ENCODE measurements at places on chromosomes 5 and 9.

DNA sequence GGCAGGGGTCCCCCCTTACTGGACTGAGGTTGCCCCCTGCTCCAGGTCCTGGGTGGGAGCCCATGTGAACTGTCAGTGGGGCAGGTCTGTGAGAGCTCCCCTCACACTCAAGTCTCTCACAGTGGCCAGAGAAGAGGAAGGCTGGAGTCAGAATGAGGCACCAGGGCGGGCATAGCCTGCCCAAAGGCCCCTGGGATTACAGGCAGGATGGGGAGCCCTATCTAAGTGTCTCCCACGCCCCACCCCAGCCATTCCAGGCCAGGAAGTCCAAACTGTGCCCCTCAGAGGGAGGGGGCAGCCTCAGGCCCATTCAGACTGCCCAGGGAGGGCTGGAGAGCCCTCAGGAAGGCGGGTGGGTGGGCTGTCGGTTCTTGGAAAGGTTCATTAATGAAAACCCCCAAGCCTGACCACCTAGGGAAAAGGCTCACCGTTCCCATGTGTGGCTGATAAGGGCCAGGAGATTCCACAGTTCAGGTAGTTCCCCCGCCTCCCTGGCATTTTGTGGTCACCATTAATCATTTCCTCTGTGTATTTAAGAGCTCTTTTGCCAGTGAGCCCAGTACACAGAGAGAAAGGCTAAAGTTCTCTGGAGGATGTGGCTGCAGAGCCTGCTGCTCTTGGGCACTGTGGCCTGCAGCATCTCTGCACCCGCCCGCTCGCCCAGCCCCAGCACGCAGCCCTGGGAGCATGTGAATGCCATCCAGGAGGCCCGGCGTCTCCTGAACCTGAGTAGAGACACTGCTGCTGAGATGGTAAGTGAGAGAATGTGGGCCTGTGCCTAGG, at the start of gene CSF2:
CSF2 (plus strand) TSS at position 559 of the 783 bp plus-strand sequence; CDS start at position 594, 35 bp downstream.
- no peak for DNase-seq

DNA sequence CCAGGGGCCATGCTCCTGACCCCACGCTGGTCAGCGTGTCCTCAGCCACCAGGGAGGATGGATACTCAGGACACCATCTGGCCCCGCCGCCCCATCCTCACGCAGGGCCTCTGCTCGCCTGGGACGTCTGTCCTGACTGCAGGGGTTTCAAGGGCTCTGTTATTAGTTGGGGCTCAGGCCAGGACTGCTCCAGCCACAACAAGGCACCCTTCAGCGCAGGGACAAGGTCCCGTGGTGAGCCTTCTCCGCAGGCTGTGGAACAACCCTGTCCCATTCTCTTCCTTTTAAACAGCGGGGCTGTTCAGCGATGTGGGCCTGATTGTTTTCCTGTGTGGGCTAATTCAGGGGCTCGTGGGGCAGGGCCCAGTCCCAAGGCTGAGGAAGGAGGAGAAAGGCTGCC, 61.6 kb downstream of the SEMA4D start:
- no peak for DNase-seq

DNA sequence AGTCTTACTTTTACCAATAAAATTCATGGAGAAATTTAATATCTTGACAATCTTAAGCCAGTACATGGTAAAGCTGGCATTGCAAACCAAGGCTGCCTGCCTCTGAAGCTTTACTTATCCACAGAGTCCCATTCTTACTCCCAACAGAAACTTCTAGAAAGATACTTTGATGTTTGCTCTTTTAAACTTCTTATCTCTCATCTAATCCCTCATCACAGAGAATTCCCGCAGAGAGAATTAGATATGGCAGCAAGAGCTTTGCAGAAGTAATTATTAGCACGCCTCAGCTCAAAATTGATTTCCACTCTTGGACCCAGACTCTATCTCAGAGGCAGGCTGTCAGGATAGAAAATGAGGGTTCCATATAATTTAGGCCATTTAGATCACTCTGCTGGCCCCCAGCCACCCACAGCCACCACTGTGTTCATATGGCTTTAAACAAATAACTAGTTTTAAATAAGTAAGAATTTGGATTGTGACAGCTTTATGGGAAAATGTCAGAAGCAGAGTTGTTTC, 37.9 kb upstream of the GAS1 start:
- DNase-seq, result no peak

DNA sequence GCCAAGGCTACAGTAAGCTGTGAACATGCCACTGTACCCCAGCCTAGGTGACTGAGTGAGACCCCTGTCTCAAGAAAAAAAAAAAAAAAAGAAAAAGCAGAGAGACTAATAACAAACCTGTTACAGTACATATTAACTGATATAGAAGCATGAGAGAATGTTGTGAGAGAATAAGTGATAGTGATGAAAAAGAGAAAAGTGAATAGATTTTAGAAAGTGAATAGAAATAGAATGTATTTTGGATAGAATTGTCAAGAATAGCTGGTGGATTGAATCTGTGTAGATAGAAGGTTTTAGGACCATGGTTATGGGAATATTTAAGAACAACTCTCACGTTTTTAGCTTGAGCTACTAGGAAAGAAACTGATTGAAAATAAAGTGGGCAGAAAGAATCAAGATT, 135.8 kb downstream of the WDR70 start:
- DNase-seq, result no peak

DNA sequence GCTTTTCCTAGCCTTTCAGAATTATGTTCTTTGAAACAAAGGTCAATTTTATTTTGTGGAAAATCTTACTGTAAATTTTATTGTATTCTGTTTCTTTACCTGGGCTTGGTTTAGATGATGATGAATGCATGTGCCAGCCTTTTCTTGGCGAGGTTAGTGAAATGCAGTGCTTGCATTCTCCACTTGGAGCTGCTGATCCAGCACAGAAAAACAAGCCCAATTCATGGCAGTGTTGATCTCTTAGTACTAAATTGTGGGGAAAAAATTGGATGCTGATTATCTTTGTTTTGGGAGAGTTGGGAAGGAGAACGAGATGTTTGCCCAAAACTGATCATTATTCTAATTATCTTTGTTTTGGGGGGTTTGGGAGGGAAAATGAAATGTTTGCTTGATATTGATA, 3.7 kb downstream of the HABP4 start:
- DNase-seq, result no peak

DNA sequence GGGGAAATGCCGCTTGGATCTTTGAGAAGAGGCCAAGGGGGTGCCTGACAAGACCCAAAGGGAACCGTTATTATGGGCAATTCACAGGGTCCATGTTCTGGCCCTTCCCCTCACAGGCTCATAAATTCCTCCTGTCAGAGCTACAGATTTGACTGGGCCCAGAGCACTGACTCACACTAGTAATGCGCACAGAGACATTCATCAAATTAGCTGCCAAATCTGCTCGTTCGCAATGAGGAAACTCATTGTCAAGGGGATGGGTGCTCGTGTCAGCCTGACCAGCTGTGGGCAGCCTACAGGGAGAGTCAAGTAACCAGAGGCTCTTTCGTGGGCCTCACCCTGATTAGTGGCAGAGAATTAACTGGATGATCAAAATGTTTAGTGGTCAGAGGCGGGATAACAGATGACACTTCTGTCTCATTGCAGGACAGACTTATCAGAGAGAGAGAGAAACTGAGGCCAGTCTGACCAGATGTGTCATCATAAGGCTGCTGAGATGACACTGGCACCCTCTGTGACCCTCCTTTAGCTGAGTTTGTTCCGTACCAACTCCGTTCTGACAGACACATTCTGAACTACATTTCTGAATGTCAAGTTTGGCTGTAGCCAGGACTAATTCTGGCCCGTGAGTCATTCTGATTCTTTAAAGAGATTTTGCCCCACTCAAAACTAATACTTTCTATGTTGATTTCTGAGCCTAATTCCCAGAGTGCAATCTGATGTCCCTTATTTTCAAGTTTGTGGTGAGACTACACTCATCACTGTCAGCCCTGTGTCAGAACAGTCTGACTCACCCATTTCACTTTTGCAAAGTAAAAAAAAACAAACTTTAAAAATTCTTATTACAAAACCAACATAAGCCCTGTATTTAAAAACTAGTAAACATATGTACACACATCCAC, 377.1 kb downstream of the ACTL7B start:
- no peak for DNase-seq

- DNase-seq, result no peak
These were observed 64.0 kb upstream of the UBTD2 start for GRCh38 chr5:172347496-172348052.

DNA sequence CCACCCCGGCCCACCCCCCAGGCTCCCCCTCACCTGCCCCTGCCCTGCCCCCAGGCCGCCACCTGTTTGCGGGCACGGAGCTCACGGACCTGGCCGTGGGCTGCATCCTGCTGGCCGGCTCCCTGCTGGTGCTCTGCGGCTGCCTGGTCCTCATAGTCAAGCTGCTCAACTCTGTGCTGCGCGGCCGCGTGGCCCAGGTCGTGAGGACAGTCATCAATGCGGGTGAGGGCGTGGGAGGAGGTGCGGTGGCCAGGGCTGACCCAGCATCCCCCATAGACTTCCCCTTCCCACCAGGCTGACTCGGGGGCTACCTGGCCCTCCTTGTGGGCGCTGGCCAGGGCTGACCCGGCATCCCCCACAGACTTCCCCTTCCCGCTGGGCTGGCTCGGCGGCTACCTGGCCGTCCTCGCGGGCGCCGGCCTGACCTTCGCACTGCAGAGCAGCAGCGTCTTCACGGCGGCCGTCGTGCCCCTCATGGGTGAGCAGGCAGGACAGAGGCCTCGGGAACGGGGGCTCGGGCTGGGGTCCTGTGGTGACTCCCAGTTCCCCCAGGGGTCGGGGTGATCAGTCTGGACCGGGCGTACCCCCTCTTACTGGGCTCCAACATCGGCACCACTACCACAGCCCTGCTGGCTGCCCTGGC, 3.5 kb downstream of the SLC34A3 start:
- DNase-seq, result no peak

DNA sequence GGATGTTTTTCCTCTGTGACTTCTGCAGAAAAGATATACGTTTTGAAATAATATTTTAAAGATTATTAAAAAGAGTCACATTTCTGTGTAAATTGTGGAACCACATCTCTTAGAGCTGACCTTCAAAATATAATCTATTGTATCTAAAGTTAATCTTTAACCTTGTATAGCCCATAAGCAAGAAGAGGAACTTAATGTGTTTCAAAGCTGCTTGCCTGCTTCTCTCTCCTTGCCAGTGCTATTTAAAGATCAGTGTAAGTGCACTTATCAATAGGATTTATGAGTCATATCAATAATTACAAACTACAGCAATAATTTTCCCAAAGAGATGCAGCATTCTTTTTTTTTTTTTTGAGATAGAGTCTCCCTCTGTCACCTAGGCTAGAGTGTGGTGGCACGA, 29.4 kb upstream of the GDA start:
- DNase-seq, result no peak

DNA sequence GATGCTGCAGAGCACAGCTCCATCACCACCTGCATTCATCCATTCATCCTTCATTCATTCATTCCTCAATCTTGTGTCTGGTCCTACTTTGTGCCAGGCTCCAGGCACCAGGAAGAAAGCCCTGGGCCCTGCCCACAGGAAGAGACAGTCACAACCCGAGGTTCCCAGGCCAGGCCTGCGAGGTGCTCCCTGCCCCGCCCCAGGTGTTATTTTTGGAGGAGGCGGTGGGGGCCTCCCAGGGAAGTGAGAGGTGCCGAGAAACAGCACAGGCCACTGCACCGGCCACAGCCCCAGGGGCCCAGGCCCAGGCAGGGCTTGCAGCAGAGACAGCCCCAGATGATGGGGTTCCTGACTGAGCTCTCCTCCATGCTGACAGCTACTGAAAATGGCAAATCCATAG, 33.4 kb downstream of the VAV2 start:
- DNase-seq, result no peak

GRCh38 chr5:166046956-166047355, 2244.5 kb upstream of the WWC1 start:
- DNase-seq, result no peak

DNA sequence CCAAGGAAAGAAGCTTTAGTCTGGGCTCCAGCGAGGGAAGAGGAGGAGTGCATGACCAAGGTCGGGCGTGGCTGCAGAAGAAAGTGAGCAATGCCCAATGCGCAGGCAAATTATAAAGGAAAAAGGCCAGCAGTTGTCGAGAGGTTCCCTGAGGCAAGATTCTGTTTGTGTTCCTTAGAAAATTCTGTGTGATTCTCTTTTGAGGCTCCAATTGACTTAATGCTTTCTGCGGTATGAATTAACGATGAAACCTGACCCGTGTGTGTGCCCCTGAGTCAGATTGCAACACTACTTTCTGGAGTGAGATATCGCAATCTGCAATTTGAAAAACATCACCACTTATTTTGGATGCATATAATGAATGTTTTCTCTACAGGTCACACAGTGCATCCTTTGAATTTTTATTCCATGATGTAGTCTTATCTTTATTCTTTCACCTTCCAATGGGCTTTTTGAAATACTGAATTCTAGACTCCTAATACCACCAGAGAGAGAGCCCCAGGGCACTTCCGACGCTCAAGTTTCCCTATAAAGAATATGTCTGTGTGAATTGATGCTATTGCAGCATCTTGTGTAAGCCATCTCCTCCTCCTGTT, 117.9 kb upstream of the IL6ST start:
- DNase-seq, result no peak

DNA sequence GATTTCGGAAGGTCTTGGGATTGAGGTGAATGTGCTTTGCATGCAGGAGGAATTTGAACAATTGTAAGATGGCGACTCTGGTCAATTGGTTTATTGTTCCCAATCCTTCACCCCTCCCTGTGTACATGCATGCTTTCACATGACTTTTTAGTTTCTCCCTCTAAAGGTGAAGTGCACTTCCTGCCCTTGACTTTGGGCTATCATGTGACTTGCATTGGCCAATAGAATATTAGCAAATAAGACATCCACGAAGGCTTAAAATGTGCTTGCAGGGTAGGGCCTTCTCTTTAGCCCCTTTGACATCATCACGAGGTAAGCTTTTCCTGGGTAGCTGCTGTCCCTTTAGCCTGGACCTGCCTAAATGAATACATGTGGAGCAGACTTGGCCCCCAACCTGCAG, 8.1 kb upstream of the ZBTB43 start:
- DNase-seq, result no peak

- no peak for DNase-seq
These were observed 55.5 kb upstream of the IFNK start for GRCh38 chr9:27468462-27469110.

DNA sequence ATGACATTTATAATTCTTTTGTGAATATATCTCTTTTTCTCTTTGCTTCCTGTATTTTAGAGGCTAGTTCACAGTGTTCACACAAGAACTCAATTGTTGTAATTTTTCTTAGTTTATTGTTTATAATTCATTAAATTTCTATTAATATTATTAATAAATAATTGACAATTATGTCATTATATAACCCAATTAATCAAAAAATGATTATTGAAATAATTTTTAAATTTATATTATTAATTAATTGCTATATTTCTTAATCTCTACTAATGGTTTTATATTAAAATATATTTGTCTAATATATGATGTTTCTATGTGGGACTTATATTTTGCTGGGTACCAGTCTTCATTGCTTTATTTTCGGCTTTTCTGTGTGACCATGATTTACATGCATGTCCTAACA, 618.4 kb downstream of the CDH9 start:
- DNase-seq, result no peak

DNA sequence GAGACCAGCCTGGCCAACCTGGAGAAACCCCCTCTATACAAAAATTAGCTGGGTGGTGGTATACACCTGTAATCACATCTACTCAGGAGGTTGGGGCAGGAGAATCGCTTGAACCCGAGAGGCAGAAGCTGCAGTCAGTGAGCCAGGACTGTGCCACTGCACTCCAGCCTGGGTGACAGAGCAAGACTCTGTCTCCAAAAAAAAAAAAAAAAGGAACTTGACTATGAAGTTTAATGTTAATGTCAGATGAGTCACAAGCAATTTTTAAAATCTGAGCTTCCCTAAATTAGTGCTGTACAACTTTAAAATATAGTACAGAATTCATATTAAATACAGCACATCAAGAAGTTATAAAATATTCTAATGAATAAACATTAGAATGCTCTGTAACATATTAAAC, 1.5 kb downstream of the MEIKIN start:
- no peak for DNase-seq

GRCh38 chr5:143135832-143136551, 267.5 kb downstream of the NR3C1 start:
- DNase-seq, result no peak
